ENCODE measurements at places on chromosomes 3 and 15.

DNA sequence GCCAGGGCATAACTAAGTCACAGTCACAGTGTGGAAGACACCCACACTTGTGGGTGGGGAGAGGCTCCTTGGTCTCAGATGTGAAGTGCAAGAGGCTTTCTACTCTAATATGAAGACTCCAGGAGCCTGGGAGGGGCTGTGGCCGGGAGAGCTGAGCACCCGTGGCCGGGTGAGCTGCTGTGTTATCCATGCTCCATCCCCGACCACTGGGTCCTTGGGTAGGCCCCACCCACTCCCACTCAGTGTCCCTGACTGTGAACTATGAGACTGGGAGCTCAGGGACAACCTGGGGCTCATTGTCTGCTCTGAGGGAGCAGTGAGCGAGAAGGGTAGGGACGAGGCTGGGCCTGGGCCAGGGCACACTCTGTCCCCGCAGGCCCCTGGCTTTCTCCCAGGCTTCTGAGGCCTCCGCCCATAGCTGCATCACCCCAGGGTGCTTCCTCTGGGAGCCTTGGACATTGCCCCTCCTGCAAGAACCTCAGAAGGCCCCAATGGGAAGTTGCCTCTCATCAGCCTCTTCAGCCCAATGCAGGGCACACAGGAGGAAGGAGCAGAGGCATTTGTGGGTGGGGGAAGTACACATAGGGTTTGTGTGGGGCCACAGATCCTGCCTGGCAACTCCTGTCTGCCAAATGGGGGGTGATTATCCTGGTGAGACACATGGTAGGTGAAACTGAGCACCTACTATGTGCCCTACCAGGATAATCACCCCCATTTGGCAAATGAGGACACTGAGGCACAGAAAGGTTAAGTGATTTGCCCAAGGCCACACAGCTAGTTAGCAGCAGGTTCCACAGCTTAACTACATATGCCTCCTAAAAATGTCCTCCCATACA lies 2.4 kb downstream of the ANPEP start:
- DNase-seq, result no peak

DNA sequence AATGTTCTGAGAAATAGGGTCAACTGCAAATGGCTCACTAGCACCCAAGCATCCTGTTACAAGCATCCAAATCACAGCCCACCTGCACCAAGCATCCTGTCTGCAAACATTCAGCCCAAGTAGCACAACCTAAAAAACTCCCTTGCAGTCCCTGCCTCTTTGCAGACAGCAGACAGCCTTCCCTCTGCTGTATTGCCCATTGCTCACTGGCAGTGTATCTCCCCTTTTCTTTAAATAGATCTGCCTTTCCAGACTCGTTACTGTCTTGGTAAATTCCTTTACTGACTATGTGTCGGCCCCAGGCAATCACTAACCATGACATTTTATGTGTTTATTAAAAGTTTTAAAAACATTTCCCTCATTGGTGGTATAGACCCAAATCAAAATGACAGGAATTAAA lies 155.4 kb downstream of the ADAMTSL3 start:
- DNase-seq, result no peak

- DNase-seq, result no peak
Observed at GRCh38 chr3:69688400-69688799, 50.9 kb upstream of the MITF start.

DNA sequence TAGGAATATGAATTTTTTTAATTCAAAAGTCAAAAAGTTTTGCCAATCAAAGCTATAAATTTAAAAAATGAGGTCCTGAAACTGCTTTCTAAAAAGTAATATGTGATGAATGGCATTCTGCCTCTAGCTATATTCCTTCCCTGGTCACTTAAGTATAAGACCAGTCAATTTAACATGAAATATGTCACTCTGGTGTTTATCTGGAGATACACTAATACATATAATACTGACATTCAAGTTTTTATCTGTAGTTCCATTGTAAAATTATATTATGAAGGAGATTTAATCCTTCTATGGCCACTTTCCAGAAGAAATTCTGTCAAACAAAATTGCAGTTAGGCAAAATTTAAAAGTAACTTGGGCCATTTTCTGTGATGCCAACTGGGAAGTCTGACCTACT lies 236.8 kb downstream of the CNTN3 start:
- DNase-seq, result no peak

GRCh38 chr15:37077623-37078351 lies 22.6 kb downstream of the MEIS2 start:
- DNase-seq, result no peak

DNA sequence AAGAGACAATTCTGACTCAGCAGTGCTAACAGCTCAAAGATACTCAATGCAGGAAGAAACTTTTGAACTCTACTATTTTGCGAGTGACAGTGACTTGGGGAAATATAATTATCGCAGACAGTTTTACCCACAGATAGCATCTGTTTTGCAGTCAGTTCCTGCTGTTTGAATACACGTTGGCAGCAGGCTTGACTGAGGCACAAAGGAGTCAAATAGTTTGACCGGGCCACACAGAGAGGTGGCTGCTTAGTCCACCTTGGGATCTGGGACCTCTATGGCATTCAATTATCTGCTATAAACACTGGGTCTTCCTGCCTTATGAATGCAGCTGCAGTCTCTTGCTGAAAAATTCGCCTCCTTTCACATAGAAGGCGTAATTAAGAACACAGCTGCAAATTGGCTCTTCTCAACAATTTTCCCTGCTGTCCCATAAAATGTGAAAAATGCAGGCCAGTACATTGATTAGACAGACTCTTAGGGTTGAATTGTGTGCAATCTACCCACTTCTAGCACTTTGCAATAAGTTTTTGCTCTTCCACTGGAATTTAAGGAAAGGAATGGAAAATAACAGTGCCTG lies 56.5 kb downstream of the OTOL1 start:
- no peak for DNase-seq

DNA sequence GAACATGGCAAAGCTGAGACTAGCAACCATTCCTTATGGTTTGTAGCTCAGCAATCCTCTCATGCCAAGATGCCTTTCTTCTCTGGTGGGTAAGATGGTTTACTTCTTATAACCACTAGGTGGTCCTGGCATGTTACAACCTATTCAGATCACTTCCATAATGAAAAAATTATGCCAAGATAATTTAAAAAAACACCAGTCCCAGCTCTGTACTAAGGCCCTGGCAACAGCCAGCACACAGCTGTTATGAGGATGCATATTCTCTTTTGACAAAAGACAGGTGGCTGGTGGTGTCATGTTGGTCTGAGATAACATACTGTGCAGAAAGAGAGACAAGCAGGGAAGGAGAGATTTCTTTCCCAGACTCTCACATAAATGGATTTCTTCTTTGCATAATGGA lies 65.7 kb upstream of the FRMD4B start:
- no peak for DNase-seq
